CD4-positive, alpha-beta T cell treated with Interferon alpha-2 for 1 hour (primary cell): ENCODE measurements at places on chromosomes 12 and 14.

DNA sequence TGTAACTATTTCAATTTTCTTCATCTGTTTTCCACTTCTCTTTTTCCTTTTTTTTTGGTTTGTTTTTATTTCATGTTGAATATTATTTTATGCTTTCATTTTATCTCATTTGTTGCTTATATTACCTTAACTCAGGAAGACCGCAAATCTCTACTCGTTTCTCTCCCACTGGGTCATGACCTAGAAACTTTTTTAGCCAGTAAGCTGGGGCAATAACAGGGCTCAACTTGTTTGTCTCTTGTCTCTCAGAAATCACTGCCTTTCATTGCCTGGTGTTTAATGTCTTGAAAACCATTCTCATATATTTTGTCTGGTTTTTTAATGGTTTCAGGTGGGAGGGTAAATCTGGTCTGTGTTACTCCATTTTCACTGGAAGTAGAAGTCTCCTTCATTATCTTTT, 36.6 kb upstream of the ATP2B1 start:
- no peak for DNase-seq

DNA sequence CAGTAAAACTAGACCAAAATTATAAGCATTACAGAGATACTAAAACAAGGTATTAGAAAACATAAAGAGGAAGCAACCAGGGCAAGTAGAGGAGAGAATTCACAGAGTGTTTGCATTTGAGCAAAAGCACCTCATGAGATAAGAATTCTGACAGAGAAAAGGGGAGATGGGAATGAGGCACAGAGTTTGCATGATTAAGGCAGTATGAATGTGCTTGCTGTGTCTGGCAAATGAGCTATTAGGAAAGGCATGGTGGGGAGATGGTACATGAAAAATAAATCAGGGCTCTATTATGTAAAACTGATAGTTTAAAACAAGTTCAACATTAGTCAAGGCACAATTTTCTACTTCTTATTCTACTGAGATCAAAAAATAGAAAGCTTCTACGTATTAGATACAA, 23.1 kb downstream of the GARIN6 start:
- DNase-seq, result no peak

DNA sequence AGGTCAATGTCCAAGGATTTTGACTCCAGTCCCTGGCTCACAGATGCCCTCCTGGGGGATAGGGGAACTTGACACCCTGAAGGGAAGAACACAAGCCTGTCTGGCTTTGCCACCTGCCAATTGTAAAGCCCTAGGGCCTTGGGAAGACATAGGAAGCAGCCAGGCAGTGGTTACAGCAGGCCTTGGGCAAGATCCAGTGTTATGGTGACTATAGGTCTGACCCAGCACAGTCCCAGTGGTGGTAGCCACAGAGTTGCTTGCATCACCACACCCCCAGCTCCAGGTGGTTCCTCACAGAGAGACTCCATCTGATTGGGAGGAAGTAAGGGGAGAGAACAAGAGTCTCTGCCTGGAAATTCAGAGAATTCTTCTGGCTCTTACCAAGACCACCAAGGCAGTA, 24.2 kb downstream of the OR6C68 start:
- no peak for DNase-seq

- no peak for DNase-seq
Measured at GRCh38 chr12:17020765-17021164, 414.8 kb upstream of the LMO3 start.

DNA sequence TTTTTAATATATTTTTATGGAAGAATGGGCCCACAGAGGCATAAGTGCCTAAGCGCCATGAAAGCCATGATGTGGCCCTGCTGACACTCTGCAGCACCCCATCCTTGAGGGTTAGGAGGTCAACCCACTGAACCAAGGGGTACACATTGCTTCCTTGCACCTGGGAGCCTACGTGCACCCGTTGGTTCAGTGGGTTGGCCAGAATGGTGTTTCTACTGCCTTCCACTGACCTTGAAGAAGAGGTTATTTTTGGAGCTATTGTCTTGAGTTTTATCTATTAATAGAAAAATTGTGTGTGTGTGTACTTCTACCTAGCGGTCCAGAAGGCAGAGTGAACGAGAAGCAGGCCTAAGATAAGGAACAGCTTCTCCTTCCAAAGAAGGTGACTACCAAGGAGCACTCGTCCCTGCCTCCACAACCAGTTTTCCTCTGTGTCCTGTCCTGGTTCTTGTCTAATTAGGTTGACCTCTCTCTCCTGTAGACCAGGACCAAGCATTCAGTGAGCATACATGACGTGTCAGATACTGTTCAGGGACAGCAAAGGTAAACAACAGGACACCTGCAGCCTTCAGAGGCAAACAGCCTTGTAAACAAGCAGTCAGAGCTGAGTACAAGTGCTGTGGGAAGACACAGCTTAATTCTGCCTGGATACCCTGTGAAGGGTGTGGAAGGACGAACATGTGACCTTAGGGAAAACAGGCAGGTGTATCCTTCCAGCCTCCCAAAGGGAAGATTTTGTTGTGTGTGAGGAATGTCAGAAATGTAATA, 30.4 kb upstream of the PLEK2 start:
- DNase-seq, result no peak

DNA sequence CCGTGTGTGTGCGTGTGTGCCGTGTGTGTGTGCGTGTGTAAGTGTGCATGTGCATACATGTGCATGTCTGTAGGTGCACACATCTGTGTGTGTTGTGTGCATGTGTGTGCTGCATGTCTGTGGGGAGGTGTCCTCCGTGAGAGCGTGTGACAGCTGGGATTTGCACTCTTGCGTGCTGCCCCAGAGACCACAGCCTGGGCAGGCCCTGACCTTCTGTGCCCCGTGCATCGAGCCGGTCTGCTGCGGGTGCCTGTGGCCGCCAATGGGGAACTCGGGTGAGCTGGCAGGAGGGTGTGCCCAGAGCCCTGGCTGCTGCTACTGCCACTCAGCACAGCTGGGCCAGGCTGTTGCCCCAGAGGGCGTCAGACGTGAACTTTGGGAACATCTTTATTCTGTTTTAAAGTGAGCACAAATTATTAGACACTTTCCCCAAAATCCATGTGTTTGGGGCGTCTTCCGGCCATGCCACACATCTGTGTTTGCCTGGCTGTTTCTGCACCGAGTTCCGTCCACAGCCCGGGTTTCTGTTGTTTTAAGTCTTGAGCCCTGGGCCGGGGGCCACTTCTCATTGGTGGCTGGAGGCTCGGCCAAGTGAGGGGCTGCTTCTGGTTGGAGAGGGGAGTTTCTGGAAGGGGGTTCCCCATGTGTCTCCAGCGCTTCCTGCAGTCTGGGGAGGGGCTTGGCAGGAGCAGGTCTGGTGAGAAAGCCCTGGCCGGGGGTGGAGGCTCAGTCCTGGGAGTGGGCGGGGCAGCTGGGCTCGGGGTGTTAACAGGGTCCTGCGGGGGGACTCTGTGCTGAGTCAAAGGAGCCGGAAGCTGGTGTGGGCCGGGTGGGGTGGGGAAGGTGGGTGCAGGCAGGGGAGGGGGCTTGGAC, 7.6 kb downstream of the CEP170B start:
- DNase-seq, result no peak

DNA sequence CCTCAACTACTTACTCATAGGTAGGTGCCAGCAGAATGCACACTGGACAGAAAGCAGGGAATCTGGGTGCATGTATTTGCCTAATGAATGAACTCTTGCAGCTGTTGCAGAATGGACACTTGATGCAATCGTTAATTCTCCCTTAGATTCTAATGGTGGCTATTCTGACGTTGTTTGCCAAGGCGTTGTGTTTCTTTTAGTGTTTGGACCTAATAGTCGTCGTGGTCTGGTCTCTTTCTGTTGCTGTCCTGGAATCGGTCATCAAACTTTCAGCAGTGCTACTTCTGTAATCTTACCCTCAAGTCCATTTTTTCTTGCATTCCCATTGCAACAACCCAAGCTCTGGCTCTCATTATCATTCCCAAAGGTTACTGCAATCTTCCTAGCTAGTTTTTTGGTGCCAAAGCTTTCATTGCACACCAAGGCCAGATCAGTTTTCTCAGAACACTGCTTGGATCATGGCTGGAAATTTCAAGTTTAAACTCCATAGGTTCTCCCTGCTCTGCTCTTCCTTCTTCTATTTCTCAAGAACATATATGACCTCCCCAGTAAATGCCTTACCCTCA, 31.3 kb downstream of the BMP4 start:
- no peak for DNase-seq

- DNase-seq, result no peak
Measured at GRCh38 chr12:66600903-66601302, 78.0 kb downstream of the GRIP1 start.

DNA sequence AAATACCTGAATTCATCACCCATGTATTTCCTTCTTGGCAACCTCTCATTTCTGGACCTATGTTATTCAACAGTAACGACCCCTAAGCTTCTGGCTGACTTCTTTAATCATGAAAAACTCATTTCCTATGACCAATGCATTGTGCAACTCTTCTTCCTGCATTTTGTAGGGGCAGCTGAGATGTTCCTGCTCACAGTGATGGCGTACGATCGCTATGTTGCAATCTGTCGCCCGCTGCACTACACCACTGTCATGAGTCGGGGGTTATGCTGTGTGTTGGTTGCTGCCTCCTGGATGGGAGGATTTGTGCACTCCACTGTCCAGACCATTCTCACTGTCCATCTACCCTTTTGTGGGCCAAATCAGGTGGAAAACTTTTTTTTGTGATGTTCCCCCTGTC, 356 bp downstream of the OR4Q2 start:
- DNase-seq, result no peak

DNA sequence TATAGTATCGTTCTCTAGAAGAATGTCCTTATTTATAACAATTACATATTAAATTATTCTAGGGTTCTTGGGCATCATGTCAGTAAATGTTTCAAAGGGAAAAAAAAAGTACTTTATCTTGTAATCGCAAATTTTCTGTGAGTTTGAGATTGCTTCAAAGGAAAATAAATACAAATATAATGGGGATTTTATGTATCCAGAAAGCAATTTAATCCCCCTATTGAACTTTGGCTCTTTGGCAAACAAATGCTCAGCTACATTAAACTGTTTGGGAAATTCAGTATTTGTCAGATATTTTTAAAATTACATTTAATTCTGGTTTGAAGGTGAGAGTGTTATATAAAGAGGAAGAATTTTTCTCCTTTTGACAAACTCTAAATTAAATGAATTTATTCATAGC, 8.0 kb downstream of the ACSS3 start:
- DNase-seq, result no peak

DNA sequence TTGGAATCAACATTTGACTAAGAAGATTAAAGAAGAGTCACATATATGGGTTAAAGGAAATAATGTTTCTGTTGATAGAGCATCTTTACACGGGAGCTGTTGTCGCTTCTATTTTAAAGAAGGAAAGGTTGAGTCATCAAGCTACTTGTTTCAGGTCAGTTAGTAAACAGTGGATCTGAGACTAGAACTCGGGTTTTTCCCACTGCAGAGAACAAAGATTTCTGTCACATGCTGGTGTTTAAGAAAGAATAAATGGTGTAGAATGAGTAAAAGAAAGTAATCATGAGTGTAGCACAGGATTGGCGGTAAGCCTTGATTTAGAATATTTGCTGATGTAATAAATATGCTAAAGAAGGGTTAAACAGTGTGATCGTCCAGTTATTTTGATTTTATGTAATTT, 455.5 kb downstream of the AEBP2 start:
- no peak for DNase-seq

GRCh38 chr12:19409376-19409775, 29.9 kb upstream of the AEBP2 start:
- DNase-seq, result no peak

GRCh38 chr14:88013750-88014349, 8.9 kb downstream of the GPR65 start:
- DNase-seq, result peak; percentile 67

- no peak for DNase-seq
Measured at GRCh38 chr12:28578361-28578760, 388.1 kb downstream of the CCDC91 start.

DNA sequence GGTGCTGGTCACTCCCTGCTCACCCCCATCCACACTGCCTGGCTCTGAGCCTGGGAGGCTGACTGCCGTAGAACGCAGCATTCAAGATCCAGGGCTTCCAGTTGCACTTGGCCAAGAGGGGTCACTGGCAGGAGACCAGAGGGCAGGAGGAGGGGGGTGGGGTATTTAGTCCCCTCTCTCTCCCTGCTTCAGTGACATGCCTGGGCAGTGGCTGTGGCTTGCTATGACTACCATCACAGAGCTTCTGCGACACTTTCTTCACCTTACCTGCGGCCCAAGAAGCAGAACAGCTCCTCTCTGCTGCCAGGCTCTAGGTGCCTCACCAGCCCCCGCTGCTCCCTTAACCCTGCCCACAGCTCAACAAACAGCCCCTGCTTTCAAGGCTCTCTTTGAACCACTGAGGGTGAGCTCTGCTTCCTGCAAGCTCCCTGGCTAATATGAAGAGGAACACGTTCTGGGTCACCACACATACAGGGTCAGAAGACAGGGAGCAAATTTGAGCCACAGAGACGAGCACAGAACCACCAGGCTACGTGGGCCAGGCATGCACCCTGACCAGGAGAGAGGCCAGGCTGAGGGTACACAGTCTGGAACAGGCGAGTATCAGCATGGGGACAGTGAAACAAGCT, 55.7 kb downstream of the ITPK1 start:
- no peak for DNase-seq

GRCh38 chr12:66269757-66270383, 32.4 kb upstream of the HELB start:
- DNase-seq, result peak; percentile 71

- DNase-seq, result no peak
Measured at GRCh38 chr14:74875941-74876913, at the start of gene PROX2. Gene PROX2, minus strand, starts transcription at chr14:74876145. Its CDS starts 12,311 bp downstream, at chr14:74863834.

GRCh38 chr14:99075061-99075460, 196.9 kb downstream of the BCL11B start:
- DNase-seq, result no peak

GRCh38 chr12:105431537-105432100, 101.1 kb downstream of the C12orf75 start:
- DNase-seq, result no peak

GRCh38 chr14:91061056-91061887, 831 bp upstream of the RPS6KA5 start:
- DNase-seq, result no peak

DNA sequence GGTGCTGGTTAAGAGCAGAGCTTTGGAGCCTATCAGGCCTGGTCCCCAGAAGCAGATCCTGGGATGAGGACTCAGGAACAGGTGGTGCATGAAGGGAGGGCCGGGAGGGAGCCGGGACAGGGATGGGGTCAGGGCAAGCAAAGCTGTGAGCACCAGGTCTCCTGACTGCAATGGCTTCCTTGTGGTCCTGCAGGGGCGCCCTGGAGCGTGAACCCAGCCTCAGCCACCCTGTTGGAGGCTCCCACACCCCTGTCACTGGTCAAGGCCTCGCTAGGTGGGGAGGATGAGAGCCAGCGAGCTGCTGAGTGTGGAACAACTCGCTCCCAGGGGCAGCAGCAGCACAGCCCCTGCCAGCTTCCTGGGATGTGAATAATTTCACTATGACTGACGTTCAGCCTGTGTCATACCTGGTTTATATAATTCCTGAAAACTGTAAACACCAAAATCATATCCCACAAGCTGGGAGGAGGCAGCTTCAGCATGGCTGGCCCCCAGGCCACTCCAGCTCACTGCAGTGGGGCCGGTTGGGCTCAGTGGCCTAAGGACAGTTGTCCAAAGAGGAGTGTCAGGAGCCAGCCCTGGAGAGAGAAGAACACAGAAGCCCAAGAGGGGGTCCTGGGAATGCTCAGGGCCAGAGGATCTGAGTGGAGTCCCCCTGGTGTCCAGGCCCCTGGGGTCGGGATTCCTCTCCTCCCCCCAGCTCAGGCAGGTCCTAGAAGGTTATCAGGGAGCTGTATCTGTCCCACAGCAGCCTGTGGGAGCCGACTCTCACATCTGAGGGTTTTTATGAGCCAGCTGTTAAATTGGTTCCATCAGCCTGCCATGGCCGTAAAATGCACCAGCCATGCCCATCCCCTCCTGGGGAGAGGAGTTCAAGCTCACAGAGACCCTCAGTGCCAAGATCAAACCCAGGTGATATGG, 272.9 kb downstream of the ADGRD1 start:
- no peak for DNase-seq

- no peak for DNase-seq
Measured at GRCh38 chr14:70123796-70124195, 65.0 kb downstream of the SLC8A3 start.
